Hematopoietic multipotent progenitor cell treated with erythropoietin and hydrocortisone succinate and interleukin-3 and kit ligand, for 15 days (in vitro differentiated cells): ENCODE measurements at places on chromosomes 13 and 19.
A peak's percentile ranks its signal among the peaks of the same experiment; 100 is the strongest.

GRCh38 chr13:113138792-113139551, 16.4 kb downstream of the F10 start:
- no peak for DNase-seq

DNA sequence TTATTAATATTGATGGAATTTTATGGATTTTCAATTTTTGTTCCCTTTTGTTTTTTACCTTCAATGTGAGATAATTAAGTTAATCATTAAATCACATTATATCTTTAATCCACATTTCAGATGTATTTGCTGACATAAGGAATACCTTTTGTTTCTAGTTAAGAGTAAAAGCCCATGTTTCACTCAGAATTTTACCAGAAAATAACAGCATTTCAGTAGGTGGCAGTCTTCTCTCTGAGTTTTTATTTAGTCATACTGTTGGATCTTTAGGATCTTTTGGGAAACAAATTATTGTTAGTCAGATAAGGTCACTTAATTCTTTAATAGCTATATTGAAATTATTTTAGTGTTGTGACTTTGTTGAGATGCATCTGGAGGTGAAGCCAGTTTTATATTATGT, 67.9 kb downstream of the NDFIP2 start:
- DNase-seq: no peak

DNA sequence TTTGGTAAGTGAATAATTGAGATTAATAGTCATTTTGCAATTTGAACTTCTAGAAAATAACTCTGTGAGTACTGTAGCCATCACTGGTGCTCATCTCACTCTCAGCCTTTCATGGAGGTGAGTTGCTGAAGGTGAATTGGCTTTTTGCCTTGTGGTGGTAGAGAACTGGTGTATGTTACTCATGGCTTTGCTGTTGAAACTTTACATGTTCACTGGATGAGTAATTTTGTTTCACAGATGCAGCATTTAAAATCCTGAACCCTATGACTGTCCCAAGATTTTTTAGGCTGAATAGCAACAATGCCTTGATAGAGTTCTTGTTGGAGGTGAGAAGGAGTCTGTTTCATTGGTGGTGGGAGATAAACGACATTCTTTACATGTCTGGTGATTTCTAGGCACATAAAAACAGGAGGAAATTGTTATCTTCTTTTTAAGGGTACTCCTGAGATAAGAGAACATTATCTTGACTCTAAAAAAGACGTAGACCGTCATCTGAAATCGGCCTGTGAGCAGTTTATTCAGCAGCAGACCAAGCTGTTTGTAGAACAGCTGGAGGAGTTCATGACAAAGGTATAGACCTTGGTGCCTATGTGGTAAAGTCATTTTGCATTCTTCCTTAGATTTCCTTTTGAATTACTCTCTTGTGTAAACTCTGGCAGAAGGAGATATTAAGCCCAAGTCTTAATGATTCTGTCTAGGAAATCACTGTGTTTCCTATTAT, 53.9 kb downstream of the COG3 start:
- no peak for DNase-seq

GRCh38 chr13:75461314-75461713, 20.7 kb downstream of the TBC1D4 start:
- no peak for DNase-seq

DNA sequence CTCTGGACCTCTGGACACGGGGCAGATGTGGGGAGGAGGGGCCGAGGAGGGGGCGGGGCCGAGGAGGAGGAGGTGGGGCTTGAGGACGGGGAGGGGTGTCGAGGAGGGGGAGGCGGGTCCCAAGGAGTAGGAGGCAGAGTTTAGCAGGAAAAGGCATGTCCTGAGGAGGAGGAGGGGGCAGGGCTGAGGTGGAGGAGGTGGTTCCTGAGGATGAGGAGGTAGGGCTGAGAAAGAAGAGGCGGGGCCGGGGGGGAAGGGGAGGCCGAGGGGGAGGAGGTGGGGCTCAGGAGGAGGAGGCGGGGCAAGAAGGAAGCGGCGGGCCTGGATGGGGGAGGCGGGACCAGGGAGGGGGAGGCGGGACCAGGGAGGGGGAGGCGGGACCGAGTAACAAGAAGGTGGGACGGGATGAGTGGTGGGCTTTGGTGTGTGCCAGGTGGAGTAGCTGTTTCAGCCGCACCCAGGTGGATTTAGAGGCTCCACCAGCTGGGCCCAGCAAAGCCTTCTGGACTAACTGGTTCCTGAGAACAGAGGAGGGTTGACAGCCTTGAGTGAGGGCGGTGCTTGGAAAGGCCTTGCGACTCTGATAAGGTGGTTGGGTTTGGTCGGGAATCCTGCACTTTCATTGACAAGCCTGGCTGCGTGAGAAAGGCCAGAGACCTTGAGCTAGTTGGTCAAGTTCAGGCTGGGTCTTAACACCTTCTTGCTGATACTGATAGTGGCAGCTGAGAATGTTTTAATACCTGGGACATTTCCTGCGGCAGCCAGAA, 7.7 kb downstream of the TECR start:
- DNase-seq: peak; percentile 88

DNA sequence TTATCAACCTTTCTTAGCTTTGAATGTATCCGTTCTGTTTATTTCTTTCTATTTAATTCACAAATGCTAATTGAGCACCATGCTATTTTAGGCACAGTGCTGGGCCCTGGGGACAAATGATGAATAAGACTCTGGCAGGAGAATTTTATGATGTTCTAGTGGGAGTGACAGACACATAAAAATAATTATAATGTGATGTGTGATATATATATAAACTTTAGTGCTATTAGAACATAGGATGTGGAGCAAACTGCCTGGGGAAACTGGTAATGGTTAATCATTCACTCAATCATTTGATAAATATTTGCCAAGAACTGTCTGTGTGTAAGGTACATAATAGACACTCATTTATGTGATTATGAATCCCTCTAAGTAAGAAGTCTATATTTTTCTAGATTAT, 50.7 kb upstream of the FRY start:
- no peak for DNase-seq

DNA sequence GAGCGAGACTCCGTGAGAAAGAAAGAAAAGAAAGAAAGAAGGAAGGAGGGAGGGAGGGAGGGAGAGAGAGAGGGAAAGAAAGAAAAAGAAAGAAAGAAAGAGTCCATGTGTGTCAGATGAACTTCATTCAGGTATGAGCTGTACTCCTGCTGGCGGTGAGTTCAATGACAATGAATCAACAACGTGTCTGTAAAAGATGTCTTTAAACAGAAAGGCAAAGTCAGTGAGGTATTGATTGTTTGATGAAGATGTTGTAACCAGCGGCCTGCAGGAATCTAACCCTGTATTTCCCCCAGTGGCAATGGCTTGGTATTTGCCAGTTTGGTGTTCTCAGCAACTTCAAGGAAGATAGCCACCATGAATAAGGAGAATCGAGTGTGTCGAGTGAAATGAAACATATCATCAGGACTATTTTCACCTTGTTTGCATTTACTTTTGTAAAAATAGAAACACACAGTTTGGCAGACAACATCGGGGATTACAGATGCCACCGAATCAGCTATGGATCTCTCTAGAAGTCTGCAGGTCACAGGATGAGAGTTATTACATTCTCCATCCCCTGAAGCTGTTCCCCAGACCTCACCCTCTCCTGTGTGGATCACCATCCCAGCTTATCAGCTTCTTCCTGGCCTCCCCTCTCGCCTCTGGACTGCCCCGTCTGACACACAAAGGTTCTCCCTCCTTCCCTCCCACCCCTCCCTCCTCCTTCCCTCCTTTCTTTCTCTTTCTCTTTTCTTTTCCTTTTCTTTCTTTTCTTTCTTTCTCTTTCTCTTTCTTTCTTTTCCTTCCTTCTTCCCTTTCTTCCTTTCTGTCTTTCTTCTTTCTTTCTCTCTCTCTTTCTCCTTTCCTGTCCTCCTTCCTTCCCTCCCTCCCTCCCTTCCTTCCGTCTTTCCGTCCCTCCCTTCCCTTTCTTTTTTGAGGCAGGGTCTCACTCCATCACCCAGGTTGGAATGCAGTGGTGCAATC, 8.2 kb upstream of the SBK3 start:
- DNase-seq: no peak

GRCh38 chr19:1823539-1824251, 11.6 kb upstream of the ATP8B3 start:
- no peak for DNase-seq

GRCh38 chr19:38047641-38048040, 140.6 kb downstream of the SIPA1L3 start:
- no peak for DNase-seq

GRCh38 chr19:13044231-13044836, 49.1 kb downstream of the NFIX start:
- DNase-seq: no peak

GRCh38 chr19:31261603-31262212, 87.5 kb downstream of the TSHZ3 start:
- no peak for DNase-seq

GRCh38 chr19:14782626-14783409, 4.5 kb upstream of the ADGRE2 start:
- no peak for DNase-seq

GRCh38 chr19:10286803-10287737, at the start of gene ICAM4:
TSS of gene ICAM4 (plus strand) at chr19:10286955. CDS start at chr19:10287013, 58 bp downstream.
- DNase-seq: peak; percentile 89

GRCh38 chr13:58434943-58435342, 803.4 kb downstream of the PCDH17 start:
- DNase-seq: no peak

GRCh38 chr13:80447747-80448146, 106.8 kb upstream of the SPRY2 start:
- DNase-seq: no peak

DNA sequence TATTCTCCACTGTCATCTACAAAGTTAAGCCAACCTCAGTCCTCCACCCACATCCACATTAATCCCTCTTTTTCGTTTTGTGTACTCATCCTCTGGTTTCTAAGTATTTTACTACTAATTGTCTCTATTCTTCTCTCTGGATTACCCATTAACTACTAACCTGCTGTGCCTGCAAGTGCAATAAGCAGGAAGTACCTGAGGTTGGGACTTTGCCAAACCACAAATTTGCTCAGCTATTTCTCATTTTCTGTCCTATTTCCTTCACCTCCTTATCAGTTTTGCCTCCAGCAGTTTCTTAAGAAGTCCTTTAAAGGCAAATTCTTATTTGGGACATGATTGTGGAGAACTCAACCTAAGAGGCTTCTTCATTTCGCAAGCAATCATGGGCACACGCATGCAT, 1708.9 kb downstream of the SLITRK5 start:
- no peak for DNase-seq

GRCh38 chr13:33015241-33015668, 968 bp upstream of the KL start:
- no peak for DNase-seq

GRCh38 chr13:101555610-101556009, 103.1 kb downstream of the ITGBL1 start:
- DNase-seq: peak; percentile 65

GRCh38 chr13:110408286-110408685, 101.2 kb downstream of the COL4A2 start:
- DNase-seq: no peak

- DNase-seq: no peak
Observed at GRCh38 chr19:13718733-13719132, 45.6 kb upstream of the MRI1 start.

GRCh38 chr19:29268103-29268502, 55.2 kb upstream of the UQCRFS1 start:
- DNase-seq: no peak

DNA sequence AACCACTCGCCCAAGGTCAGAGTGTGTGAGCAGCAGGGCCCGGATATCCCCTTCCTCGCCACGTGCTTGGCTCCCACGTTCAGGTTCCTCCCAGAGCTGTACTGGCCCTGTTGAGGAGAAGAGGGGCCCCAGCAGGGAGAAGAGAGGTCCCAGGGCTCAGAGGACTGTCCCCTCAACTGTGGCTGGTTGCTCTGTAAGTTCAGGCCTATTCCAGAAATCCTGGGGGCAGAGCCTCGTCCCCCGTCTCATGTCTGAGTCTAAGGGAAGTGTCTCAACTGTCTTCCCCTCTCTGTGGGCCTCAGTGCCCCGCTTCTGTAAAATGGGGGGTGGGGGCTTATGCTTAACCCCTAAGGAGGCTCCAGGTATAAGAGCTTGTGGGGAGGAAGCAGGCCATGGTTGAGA, 3.9 kb downstream of the PPP5C start:
- DNase-seq: no peak

- DNase-seq: no peak
Observed at GRCh38 chr13:59793107-59793506, 370.6 kb downstream of the DIAPH3 start.
